ENCODE measurements at places on chromosomes 2 and 18.

- DNase-seq: no peak
These were observed 156.9 kb upstream of the DCC start for GRCh38 chr18:52183107-52183506.

DNA sequence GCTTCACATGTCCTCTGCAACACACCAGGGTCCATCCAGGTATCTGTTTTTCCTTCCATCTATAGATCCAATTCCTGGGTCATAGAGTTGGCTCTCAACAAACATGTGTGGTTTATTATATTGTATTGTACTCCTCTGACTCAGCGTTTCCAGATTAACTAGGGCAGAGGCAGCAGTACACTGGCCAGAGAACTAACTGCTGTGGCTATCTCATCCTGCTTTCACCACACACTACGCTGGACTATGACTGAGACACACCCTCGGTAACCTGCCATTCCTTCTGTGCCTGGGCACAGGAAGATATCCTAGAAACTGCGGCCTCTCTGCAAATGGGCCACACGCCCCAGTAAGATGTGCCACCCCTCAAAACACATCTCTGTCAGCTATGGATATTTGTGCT is 159.8 kb upstream of the STK17B start:
- DNase-seq: no peak

- no peak for DNase-seq
These were observed 262.5 kb downstream of the ZNF521 start for GRCh38 chr18:25089470-25089869.

DNA sequence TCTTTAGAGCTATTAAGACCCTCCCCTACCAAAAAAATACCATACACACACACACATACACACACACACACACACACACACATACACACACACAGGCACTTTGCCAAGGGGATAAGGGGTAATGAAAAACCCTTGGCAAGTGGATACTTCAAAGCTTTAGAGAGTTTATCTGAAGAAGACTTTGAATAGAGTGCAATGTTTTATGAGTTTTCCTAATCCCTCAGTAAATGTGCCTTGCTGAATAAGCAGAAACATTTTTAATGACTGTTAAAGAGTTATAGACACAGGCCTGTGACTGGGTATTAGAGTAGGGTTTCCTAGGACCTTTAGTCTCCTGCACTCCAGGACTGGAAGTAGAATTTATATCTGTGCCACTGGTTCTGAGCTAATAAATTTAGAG is 75.5 kb upstream of the CTAGE1 start:
- no peak for DNase-seq

DNA sequence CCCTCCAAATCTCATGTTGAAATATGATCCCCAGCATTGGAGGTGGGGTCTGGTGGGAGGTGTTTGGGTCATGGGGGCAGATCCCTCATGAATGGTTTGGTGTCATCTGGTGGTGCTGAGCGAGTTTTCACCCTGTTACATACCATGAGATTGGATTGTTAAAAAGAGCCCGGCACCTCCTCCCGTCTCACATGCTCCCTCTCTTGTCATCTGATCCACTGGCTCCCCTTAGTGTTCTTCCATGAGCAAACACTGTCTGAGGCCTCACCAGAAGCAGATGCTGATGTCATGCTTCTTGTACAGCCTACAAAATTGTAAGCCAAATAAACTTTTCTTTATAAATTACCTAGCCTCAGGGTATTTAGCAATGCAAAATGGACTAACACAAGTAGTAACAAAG is 405.0 kb upstream of the SLC39A10 start:
- DNase-seq: no peak

DNA sequence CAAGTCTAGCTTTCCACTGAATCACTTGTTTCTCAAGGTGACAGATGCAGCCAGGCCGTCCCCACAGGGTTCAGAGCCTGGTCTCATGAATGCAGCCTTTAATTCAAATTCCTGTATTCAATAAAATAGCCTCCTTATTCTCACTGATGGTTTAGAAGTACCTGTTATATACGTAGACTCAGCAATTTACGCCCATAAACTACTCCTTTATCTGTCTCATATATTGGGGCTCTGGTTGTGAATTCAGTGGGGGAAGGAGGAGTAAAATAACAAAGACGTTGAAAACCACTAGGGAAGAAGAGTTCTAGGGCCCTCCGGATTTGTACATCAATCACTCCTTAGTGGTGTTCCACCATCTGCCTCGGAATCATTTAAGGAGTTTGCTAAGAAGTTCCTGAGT is 1.7 kb downstream of the OBSL1 start:
- DNase-seq: no peak

DNA sequence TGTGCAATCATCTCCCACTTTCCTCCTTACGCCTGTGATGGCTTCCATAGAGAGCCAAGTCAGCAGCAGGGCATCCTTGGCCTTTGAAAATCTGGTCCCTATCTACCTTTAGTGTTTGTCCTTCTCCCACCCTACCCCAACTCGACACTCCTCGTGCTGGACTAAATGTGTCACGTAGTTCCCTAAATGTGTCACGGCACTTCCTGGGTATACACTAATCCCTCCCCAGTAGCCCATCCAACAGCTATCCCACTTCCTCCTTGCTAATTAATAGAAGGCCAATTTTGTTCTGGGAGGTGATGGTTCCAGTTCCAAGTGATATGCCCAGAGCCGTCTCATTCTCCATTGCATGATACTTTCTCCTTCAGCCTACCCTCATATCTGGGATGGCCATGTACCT is 36.5 kb upstream of the ZFP36L2 start:
- no peak for DNase-seq
